ENCODE measurements at places on chromosomes 6 and 20. TPM values are rescaled to one million over a fixed set of nuclear protein-coding genes. Genes with fewer than 3 reads are reported as not detected.

ADGB gene
- not detected for total RNA-seq

- DNase-seq, result no peak
Observed at GRCh38 chr6:1226277-1227099, 85.4 kb upstream of the FOXQ1 start.

- no peak for DNase-seq
Observed at GRCh38 chr6:96812077-96812703, 25.1 kb downstream of the GPR63 start.

GRCh38 chr6:25469797-25470388 lies 182.1 kb upstream of the SCGN start:
- DNase-seq, result no peak

- no peak for DNase-seq
Observed at GRCh38 chr20:62371588-62372041, 4.5 kb upstream of the LAMA5 start.

TREM2 gene
- total RNA-seq, result not detected

SIM1 gene
- total RNA-seq, result 2.0 TPM

CST4 gene
- not detected for total RNA-seq

- no peak for DNase-seq
Observed at GRCh38 chr20:33475381-33476152, 14.3 kb upstream of the CBFA2T2 start.

THBS2 gene
- 28.6 TPM for total RNA-seq

- peak; percentile 86 for DNase-seq
Observed at GRCh38 chr6:52155791-52156576, 30.2 kb upstream of the IL17A start.

GRCh38 chr6:73739096-73739495 lies 43.1 kb downstream of the CD109 start:
- DNase-seq, result peak; percentile 18

- DNase-seq, result no peak
Observed at GRCh38 chr6:73286752-73287151, 23.8 kb upstream of the KHDC1 start.

DNA sequence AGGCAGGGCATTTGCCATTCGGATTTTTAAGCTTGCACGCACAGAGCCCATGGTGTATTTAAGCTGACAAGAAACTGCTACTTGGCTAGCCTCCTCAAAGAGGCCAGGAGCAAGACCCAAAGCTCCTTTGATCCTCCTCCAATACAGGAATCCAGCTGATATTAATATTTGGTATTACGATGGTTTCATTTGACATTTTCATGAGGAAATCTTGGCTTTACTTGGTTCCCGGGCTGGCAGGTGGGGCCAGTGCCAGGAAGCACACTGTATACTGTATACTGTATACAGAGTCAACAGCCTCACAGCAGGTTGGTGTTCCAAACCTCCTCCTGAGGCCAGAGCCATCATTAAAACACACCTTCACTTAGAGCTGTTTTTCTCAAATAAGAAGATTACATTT lies 138.2 kb upstream of the ARMC2 start:
- DNase-seq, result no peak

ULBP1 gene
- 6.0 TPM for total RNA-seq

- no peak for DNase-seq
Observed at GRCh38 chr20:40769677-40770285, 80.7 kb upstream of the MAFB start.

DNA sequence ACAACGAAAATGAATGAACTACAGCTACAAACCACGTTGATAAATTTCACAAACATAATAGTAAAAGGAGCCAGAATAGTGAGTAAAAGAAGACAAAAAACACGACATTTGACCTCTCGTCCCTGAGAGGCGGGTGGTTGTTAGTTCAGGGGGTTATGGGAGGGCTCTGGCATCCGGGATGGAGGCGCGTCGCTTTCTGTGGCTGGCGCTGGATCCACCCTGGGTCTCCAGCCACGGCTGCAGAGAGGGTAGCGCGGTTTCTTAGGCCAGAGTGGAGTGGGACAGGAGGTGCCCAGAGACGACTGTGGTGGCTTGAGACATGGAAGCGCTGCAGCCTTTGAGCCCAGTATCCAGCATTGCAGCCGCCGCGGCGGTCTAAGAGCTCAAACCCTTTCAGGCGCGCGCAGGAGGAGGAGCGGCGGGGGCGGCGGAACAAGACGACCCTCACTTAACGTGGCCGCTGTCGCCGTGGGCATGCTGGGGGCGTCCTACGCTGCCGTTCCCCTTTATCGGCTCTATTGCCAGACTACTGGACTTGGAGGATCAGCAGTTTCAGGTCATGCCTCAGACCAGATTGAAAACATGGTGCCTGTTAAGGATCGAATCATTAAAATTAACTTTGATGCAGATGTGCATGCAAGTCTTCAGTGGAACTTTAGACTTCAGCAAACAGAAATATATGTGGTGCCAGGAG lies 3.7 kb upstream of the ZSCAN23 start:
- no peak for DNase-seq

FRMD1 gene
- not detected for total RNA-seq

DNA sequence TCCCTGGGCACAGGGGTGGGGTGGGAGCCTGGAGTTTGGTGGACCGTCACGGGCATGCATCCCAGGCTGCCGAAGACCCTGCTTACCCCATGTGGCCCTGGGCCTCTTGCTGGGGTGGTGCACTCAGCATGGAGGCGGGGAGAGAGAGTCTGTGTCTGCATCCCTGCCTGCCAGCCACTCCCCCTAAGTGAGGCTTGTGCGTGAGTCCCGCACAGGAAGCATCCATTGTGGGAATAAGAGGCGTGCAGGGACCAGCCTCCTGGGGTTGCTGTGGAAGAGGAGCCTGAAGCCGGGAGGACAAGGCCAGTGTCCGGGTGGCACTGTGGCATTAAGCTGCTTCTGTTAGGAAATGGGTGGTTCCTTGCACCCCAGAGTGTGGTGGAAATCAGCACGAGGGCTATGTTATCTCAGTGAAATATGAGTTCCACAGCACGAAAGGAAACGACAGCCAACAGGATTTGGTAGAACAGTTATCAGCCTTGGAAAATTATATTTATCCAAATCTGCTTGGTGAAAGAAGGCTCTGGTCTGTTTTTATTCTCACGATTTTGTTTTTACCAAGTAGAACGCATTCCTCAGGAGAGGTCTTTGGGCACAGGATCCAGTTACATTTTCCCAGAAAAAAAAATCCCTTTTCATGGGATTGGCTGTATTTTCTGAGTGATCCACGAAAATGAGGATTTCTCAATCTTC lies 35.7 kb downstream of the CDH4 start:
- DNase-seq, result no peak

- DNase-seq, result no peak
Observed at GRCh38 chr20:36644032-36644705, 1.8 kb downstream of the SLA2 start.

DNA sequence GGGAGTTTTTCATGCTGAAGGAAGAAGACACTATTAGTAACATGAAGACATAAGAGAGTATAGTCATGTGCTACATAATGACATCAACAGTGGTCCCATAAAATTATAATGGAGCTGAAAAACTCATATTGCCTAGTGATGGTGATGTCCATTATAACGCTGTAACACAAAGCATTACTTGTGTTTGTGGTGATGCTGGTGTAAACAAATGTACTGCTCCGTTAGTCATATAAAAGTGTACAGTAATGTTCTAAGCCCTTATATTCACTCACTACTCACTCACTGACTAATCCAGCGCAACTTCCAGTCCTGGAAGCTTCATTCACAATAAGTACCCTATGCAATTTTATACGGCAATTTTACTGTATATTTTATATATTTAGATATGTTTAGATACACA lies 26.8 kb upstream of the ASF1A start:
- DNase-seq, result no peak

DNA sequence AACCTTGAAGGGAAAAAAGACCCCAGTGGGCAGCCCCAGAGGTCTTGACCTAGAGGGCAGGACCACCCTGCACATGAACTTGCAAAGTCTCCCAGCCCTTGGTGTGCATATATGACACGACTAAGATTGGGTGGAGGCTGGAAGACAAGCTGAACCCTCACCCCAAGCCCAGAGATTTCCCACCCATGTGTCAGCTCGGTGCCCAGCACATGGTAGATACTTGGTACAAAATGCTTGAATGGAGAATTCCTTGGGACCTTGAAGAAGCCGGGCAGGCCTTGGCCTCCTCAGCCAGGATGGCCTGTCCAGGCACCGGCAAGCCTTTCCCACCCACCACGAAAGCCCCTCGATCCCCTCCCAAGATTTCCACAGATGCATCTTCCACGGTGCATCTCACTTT lies 50.6 kb downstream of the BPIFB1 start:
- DNase-seq, result no peak

SCGN gene
- total RNA-seq, result not detected

DNA sequence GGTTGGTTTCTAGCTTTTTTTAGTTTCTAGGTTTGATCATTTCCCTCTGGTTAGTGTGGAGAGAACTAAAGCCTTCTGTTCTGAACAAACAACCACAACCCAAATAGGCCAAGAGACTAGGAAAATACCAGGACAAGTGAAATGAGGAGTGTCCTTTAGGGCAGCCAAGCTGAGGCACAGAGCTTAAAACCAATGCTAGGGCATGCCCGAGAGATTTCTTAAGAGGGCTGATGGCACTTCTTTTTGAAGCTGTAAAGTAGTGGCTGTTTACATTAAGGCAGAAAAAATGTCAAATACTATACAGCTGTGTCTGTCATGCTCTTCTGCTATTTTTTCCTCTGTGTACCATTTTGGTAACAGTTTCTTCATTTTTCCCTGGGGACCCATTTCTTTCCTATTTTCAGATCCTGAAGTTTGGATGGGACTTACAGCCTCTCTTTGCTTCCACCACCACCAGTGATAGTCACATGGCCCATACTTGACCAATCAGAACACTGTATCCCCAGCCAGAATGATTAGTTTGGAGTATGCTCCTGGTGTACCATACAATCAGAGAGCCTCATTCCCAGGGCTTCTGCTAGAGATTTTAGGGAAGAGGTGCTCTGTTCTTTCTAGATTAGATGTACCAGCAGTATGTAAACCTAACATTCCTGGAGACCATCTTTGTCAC lies 154.4 kb downstream of the BMP2 start:
- no peak for DNase-seq

TRIM27 gene
- total RNA-seq, result 101 TPM

GRCh38 chr20:39822667-39823066 lies 860.5 kb downstream of the DHX35 start:
- DNase-seq, result no peak

DNA sequence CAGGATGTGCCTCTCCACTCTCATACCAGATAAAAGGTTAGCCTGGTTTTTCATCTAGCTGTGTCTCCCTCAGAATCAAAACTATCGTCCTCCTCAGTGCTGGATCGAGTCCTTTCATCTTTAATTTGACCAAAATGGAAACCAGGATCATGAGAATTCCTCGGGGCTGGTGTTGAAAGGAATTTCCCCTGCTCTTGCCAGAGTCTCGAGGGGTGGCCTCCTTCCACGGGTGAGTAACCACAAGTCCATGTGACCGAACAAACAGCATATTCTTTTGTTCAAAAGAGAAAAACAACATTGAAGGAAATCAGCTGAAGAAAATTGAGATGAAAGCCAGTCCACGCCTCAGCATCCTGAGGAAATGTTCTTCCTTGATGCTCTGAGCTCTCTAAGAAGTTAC lies 165.9 kb upstream of the CDYL start:
- DNase-seq, result peak; percentile 50

- no peak for DNase-seq
Observed at GRCh38 chr6:40953486-40953885, 85.5 kb downstream of the UNC5CL start.

DNA sequence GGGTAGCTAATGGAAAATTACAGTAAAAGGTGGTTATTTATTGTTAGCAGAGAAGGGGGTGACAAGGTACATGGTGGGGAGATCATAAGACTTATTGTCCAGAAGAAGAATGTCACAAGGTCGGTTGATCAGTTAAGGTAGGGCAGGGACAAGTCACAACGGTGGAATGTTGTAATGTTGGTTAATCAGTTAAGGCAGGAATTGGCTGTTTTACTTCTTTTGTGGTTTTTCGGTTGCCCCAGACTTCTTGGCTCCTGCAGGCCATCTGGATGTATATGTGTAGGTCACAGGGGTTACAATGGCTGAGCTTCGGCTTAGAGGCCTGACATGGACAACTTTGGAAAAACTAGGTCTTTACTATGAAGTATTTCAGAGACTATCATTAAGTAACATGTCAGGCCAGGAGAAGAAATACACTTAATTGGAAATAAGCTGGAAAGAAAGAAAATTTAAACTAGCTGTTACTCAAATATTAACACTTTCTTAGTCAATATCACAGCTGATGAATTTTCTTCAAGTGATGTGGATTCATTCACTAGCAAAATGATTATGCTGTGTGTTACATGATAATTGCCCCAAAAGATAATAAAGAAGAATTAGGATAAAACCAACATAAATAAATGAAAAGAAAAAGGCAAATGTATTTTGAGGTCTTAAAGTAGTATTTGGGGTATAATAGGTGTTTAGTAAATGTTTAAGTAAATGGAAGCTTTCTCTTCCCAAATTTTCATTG lies 4.4 kb downstream of the AIG1 start:
- peak; percentile 47 for DNase-seq

GRCh38 chr6:81906709-81907204 lies 154.3 kb upstream of the TENT5A start:
- no peak for DNase-seq

DNA sequence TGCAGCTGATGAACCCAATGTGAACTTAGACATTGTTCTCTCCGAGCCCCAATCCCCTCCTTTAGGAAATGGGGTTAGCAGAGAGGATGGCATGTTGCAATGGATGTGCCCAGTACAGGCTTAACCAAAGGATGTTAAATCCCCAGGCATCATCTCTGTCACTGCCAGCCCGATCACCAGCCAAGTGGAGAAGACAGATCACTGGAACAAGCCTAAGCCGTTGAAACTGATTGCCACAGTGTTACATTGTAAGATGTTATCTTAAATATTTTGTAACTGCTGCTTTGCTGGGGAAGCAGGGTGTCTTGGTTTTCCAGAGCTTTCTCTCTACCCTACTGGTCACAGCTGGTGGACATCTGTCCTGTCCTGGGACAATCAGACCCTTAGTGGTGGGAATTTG lies 783.4 kb upstream of the CHD6 start:
- no peak for DNase-seq

COL9A3 gene
- total RNA-seq, result 10.4 TPM

DNA sequence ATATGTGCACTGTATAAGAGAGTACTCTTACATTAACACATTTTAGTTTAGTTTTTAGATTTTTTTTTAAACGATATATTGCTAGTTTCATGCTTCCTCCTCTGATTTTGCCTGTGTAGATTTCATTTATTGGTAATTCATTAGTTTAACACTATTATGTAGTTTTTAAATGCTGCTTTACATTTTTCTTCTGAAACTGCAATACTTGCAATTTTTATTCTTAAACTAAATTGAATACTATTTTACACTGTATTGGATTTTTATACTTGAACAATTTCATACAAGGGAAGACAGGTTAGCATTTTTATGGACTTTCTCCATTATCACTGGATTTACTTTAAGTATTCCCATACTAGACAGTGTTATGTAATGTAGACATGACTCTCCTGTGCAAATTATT lies 12.2 kb downstream of the RBM24 start:
- DNase-seq, result no peak

GRCh38 chr6:32047855-32048766 lies 9.9 kb downstream of the CYP21A2 start:
- DNase-seq, result no peak

DNA sequence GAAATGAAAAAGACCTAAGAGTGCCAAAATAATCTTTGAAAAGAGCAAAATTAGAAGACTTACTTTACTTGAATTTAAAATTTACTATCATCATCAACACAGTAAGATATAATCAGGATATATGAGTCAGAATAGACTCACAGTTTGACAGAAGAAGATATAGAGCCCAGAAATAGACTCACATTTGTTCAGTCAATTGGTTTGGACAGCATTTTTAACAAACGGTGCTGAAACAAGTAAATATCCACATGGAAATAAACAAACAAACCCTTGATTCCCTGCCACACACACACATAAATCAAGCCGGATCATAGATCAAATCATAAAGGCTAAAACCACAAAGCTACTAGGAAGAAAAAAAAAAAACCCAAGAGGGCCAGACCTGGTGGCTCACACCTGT lies 291.1 kb downstream of the ADGRG6 start:
- DNase-seq, result no peak

Data from kidney epithelial cell (primary cell).